Left kidney (tissue), 8 donors: ENCODE measurements at places on chromosomes 2 and 18.

DNA sequence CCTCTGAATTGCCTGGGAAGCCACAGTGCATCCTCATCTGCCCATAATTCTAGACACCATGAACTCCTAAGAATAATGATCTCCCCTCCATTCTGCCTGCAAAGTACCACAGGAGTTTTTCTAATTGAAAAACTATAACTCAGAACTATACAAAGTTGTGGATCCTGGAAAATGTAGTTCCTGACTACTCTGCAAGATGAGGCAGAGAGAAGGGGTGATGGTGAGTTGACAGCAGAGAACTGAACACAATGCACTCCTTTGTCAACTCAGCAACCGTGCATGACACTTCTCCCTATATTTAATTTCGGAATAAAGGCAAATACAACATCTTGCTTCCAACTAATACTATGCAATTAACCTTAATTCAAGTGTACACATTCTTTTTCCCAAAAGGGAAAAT, 471.1 kb upstream of the FAM98A start:
- DNase-seq = no peak

GRCh38 chr2:212956665-212957607, 194.5 kb downstream of the IKZF2 start:
- DNase-seq = no peak

DNA sequence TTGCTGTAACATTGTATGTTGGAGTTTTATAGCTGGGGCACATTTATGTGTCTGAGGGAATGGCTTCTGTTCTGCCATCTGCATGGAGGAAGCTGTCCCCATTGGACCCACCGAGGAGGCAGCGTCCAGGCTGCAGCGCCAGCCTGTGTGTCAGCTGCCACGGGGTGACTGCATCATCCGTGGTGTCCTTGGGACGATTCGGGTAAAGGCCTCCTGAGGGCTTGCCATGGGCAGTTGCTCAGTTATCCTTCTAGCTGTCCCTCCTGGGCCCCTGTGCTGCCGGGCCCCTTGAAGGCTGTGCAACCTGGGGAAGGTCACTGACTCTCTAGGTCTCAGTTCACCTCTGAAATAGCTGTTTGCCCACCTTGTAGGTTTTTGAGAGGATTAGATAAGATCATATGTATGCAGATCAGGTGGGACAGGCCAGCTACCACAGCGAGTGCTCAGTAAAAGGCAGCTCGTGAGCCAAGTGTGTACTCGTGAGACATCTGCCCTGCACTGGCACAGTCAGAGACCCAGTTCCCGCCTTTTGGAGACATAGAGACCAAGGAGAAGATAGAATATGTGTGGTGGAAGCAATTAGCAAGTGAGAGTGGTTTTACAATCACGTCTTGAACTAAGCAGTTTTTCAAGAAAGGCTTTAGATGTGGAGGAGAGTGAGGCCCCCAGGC, 10.6 kb downstream of the LDLRAD4 start:
- DNase-seq = no peak

DNA sequence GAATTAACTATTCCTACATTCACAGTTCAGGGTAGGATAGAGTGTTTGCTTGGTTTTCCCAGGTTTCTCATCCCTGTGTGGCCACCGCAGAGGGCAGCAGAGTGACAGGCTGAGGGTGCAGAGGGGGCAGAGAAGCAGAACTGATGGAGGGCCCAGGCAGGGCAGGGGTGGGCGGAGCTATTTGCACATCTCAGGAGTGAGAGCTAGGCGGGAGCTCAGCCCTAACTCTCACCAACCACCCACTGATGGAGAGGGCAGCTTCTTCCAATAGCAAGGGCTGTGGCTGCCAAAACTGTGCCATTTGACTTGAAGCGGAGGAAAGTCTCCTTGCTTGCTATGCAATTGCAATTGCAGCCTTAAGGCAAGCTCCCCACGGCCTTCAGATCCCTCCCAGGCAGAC, 12.0 kb upstream of the DARS1 start:
- DNase-seq = no peak

DNA sequence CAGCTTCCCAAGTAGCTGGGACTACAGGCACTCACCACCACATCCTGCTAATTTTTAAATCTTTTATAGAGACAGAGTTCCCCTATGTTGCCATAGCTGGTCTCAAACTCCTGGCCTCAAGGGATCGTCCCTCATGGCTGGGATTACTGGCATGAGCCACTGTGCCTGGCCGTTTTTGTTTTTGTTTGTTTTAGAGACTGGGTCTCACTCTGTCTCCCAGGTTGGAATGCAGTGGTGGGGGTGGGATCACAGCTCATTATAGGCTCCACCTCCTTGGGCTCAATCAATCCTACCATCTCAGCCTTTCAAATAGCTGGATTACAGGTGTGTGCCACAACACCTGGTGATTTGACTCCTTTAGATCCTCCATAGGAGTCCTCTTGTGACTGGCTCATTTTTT, 19.5 kb upstream of the ZDBF2 start:
- DNase-seq = no peak

- DNase-seq = peak; percentile 12
Observed at GRCh38 chr18:37624318-37624717, 58.7 kb upstream of the CELF4 start.

DNA sequence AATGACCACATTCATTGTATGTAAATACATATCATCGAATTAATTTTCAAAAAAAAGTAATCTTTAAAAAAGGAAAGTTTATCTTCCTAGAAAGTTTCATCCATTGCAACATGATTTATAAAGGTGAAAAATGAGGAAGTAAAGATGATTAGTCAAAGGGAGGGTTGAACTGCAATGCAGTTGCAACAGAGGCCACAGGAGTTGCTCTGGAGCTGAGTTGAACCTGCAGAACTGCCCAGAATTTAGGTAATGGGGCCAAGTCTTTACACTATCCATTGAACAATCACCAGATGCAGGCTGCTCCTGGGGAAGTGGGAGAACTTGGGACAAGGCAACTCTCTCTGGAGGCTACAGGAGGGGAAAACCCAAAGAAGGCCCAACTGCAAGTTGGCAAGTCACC, 390.7 kb downstream of the METTL4 start:
- DNase-seq = no peak

DNA sequence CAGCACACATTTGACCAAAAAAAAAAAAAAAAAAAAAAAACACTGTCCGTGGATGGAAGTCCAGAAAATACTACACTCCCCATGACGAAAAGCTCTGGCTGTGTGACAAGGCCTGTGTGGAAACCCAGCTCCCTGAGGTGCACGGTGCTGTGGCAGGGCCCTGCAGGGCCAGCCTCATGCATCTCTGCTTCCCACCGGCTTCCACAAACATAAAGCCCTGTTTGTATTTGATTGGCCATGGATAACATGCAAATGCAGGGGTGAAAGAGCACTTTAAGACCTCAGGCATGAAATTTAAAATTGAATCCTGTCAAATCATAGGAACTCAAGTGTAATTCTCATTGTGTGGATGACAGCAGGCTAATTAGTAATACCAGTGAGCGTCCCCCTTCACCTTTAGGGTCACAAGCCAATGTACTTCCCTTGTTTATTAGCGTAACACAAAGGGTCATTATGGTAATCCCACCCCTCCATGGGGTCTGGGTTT, 757.2 kb downstream of the GALR1 start:
- no peak for DNase-seq

DNA sequence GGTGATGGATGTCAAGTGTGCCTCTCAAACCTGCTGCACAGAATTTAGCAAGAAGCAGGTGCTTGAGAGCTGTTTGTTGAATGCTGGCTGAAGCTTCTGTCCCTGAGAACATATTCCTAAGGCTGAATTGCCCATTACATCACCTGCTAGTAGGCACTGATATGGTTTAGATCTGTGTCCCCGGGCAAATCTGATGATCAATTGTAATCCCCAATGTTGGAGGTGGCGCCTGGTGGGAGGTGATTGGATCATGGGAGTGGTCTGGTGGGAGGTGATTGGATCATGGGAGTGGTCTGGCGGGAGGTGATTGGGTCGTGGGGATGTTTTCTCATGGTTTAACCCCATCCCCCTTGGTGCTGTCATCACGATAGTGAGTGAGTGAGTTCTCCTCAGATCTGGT, 128.0 kb downstream of the HRH4 start:
- DNase-seq = no peak

DNA sequence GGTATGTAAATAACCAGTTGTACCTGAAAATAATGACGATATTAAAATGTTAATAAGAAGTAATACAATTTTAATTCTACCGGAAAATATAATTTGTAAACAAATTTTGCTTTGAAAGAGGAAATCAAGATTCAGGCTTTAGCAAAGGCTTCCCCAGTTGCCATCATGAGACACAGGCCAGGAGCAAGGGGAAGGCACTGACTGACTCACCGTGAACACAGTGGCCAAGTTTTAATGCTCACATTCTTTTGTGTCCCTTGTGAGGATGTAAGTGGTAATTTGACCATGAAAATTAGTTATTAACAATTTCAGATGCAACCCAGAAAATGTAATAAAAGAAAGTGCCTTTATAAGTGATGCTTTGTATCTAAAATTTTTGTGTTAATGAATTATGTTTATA, 164.1 kb downstream of the GREB1L start:
- DNase-seq = no peak

- DNase-seq = no peak
Observed at GRCh38 chr2:109401370-109401769, 212.4 kb downstream of the SEPTIN10 start.

- no peak for DNase-seq
Observed at GRCh38 chr2:21981127-21981526, 857.4 kb downstream of the TDRD15 start.

- no peak for DNase-seq
Observed at GRCh38 chr2:60095903-60096302, 457.6 kb downstream of the BCL11A start.

DNA sequence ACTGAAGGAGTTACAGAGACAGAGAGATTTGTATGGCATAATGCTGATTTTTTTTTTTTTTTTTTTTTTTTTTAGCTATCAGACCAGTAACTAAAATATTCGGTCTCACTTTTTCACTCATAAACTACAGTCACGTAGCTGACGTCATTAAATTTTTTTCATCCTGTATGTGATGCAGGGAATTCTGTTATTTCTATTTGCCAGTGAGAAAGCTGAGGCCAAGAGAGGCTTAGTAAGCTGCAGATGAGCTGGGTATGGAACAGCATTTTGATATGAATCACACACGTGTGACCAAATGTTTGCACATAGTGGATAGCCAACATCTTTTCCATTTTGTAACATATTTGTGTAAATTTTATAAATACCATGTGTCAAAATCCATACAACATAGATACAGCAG, 79.1 kb upstream of the EPB41L3 start:
- DNase-seq = no peak

DNA sequence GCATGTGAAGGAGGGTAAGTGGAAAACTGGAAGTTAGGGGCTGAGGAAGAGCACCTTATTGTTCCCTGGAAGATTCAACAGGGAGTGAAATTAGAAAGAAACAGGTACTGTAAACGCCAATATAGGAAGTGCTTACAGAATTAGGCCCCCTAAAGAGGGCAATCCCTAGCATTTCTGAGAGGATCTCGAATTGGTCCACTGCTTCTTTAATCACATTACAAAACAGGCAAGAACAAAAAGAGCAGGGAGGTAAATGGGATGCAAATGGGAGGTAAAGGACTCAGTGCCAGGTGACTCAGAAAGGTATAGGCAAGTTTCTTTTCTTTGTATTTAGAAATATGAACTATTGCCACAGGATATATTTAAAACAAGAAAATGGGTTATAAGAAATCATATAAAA, 116.4 kb upstream of the FANCL start:
- no peak for DNase-seq

DNA sequence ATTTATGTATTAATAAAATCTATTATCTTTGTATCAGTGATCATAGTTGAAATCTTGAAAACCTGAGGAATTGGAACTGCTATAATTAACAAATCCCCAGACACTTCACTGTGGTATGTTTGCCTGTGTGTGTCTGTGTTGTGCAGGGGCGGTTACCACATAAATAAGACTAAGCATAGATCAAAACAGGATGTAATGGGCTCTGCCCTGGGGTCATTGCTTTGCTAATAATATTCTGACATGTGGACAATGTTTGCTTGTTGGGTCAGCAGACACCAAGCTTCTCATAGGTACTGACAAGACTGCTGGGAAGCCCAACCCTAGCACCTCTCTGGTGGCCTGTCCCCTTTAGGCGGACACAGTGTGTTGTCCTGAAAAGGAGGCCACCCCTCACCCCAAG, 35.8 kb upstream of the DOK6 start:
- DNase-seq = no peak

DNA sequence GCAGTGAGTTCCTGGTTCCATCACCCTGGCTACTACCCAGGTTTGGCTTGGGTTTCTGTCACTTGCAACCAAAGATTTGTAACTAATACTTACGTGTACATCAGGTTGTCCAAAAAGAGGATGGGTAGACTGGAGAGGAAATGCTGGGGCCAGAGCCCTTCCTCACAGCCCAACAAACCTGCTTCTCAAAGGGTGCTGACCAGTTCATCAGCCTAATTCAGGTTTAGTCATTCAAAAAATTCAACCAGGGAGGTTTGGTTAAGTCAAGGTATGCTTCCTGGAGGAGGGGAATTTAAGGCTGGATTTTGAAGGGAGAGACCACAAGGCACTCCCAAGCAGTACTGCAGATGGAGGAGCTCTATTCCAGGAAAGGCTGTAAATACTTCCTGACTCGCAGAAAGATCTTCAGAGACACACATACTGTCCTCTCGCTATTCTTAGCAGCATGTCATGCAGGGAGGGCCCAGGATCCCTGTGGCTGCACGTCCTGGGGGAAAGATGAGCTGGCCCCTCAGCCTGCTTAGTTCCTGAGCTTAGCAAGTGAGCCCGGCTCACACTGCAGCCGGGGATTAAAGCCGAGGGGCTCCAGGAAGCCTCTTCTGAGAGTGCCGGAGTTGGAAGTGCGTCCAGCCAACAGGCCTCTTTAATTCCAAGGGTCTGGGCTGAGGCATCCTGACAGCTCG, 40.0 kb upstream of the BIN1 start:
- no peak for DNase-seq

- DNase-seq = peak; percentile 7
Observed at GRCh38 chr18:64330931-64331330, 182.0 kb upstream of the LINC00305 start.

DNA sequence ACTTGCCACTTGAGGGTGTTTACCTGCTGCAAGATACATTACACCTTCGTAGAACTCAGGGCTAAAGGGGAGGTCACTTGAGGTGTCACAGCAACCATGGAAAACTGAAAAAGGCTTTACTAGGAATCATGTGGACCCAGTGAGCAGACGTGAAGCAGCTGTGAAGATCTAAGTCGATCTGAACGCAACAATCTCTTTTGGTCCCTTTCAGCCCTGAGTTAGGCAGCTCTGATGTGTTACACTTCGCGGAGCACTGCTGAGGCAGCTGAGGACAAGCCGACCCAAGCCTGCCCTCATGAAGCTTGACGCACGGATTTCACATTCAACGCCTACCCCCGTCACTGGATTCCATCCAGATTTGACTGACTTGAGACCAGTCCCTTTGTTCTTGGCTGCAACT, 75.8 kb upstream of the NPAS2 start:
- DNase-seq = no peak
